Endothelial cell of coronary artery (primary cell): ENCODE measurements at places on chromosomes 3 and 15. TPM values are rescaled to one million over a fixed set of nuclear protein-coding genes. Genes with fewer than 3 reads are reported as not detected.

Gene GPR171
- not detected in 2 replicates for total RNA-seq

Gene LINGO1
- under 0.01 and 0.09 TPM in 2 replicates for total RNA-seq

Gene TPM1
- total RNA-seq = 370 and 1,089 TPM in 2 replicates

Gene EOMES
- total RNA-seq = not detected in 2 replicates

Gene MYD88
- 12.1 and 12.8 TPM in 2 replicates for total RNA-seq

Gene OPA1
- 71.3 and 76.4 TPM in 2 replicates for total RNA-seq

Gene FAM174B
- total RNA-seq = 0.90 and 2.8 TPM in 2 replicates

Gene TMOD2
- 3.5 and 5.9 TPM in 2 replicates for total RNA-seq

Gene TRH
- total RNA-seq = not detected in 2 replicates

Gene SCG5
- 0.09 and 2.4 TPM in 2 replicates for total RNA-seq

Gene GRK7
- total RNA-seq = under 0.01 TPM in 1 of 2 replicates, not detected in the other
